ENCODE measurements at places on chromosomes 1 and 21.

DNA sequence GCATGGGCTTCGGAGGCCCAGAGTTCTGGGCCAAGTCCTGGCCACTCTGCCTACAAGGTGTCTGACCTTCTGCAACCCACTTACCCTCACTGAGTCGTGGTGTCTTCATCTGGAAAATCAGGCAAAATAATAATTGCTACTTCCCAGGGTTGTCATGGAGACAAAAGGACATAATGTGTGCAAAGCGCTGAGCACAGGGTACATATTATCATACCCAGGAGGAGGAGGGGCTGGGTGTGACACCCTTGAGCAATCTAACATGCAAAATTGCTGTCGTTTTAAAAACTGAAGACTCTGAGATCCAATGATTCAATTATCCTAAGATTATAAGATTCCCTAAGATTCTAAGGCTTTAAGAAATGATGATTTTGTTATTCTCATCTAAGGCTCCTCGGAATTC is 459.5 kb downstream of the PTPRU start:
- DNase-seq = no peak

- no peak for DNase-seq
These were observed 172.0 kb downstream of the CDC7 start for GRCh38 chr1:91672601-91673161.

DNA sequence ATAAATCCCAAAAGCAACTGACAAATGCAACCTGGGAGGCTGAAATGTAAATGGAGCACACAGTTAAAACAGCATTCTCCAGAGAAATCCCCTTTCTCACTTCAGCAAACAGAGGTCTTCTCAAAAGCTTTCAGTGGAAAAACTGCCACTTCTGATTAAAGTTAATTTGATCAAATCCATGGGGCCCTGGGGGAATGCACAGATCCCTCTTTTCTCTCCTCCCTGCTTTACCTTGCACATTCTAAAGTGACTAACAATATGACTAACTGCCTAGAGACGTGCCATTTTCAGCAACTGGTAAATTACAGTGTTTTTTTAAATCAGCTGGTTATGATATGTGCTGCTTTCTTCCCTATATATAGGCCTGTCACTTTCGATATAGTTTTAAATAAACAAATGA is 142.5 kb downstream of the RERE start:
- no peak for DNase-seq

- DNase-seq = no peak
These were observed 186.7 kb downstream of the PDE4B start for GRCh38 chr1:65979136-65980044.

GRCh38 chr21:35861661-35862060 is 198.7 kb downstream of the SETD4 start:
- no peak for DNase-seq

DNA sequence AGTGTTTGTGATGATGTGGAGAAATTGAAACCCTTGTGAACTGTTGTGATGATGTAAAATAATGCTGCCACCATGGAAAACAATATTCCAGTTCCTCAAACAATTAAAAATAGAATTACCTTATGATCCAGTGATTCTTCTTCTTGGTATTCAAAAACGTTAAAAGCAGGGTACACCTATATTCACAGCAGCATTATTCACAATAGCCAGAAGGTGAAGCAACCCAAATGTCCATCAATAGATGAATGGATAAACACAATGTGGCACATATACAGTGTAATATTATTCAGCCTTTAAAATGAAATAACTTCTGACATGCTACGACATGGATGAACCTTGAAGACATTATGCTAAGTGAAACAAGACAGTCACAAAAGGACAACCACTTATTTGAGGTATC is 59.2 kb downstream of the LYPLAL1 start:
- no peak for DNase-seq
